ENCODE measurements at places on chromosomes 6 and 20. TPM values are rescaled to one million over a fixed set of nuclear protein-coding genes. Genes with fewer than 3 reads are reported as not detected.

SRSF12 gene
- total RNA-seq, result 3.9 TPM

GRCh38 chr6:149919834-149920225 is 3.1 kb downstream of the RAET1G start:
- no peaks in the 10 kb centered on the region for H3K36me3 ChIP-seq
- no peak for DNase-seq
- peaks cover 71% of the 10 kb centered on the region for H3K27me3 ChIP-seq
- H3K4me3 ChIP-seq, result no peak overlapping the region
- no peak overlapping the region for H3K27ac ChIP-seq
- H3K4me1 ChIP-seq, result peaks cover 5% of the 10 kb centered on the region

CLPSL2 gene
- total RNA-seq, result not detected

- no peak overlapping the region for H3K27ac ChIP-seq
These were observed 7.7 kb upstream of the FOXF2 start for GRCh38 chr6:1381481-1382330.

DNA sequence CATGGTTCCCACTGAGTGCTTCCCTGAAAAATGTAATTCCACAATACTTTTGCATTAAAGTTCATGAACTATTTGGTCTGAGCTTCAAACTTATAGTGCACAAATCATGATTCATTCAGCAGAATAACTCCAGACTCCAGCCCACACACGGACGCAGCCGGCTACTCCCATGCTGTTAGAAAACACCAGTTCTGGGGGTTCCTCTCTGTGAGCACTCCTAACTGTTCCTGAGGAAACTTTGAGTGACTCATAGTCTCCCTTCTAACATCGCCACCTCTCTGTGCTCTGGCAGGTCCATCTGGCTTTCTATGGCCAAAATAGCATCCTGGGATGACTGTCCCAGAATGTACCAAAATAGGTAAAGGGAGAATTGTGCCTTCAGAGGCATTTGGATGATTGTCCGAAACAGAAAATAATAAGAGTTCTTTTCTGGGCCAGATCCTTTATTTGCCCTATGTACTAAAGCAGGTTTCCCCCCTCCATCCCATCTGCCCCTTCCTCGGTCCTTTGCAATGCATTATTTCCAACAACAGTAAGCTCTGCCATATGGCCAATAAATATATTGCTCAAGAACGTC is 32.3 kb upstream of the LY86 start:
- no peak for DNase-seq
- no peak overlapping the region for H3K27ac ChIP-seq

- peaks cover 3% of the 10 kb centered on the region for H3K27me3 ChIP-seq
- H3K27ac ChIP-seq, result no peak within 1 kb of the TSS
- H3K4me3 ChIP-seq, result peak within 1 kb of the TSS; percentile 84
- peaks cover 23% of the 10 kb centered on the region for H3K4me1 ChIP-seq
- H3K36me3 ChIP-seq, result peaks cover 3% of the 10 kb centered on the region
These were observed at the start of gene SYCP2 for GRCh38 chr20:59933296-59933848. Gene SYCP2, minus strand, starts transcription at chr20:59933637. Its CDS starts 11,224 bp downstream, at chr20:59922413.

GRCh38 chr6:98977671-98978292 is 30.0 kb upstream of the FBXL4 start:
- no peaks in the 10 kb centered on the region for H3K27me3 ChIP-seq
- H3K27ac ChIP-seq, result no peak overlapping the region
- H3K4me3 ChIP-seq, result no peak overlapping the region
- H3K36me3 ChIP-seq, result no peaks in the 10 kb centered on the region
- no peaks in the 10 kb centered on the region for H3K4me1 ChIP-seq

GRCh38 chr6:158705386-158706126 is 55.7 kb downstream of the SYTL3 start:
- H3K4me3 ChIP-seq, result no peak overlapping the region
- H3K27me3 ChIP-seq, result no peaks in the 10 kb centered on the region
- H3K4me1 ChIP-seq, result peaks cover 20% of the 10 kb centered on the region
- H3K27ac ChIP-seq, result peak overlapping the region; percentile 51

- H3K36me3 ChIP-seq, result peaks cover 1% of the 10 kb centered on the region
- H3K4me1 ChIP-seq, result peaks cover 14% of the 10 kb centered on the region
- H3K4me3 ChIP-seq, result peak overlapping the region; percentile 100
- DNase-seq, result no peak
- H3K27ac ChIP-seq, result peak overlapping the region; percentile 86
These were observed 662 bp downstream of the ZNF343 start for GRCh38 chr20:2507875-2508630.
